Suprapubic skin (tissue), 4 donors: ENCODE measurements at places on chromosomes 12 and 14.

DNA sequence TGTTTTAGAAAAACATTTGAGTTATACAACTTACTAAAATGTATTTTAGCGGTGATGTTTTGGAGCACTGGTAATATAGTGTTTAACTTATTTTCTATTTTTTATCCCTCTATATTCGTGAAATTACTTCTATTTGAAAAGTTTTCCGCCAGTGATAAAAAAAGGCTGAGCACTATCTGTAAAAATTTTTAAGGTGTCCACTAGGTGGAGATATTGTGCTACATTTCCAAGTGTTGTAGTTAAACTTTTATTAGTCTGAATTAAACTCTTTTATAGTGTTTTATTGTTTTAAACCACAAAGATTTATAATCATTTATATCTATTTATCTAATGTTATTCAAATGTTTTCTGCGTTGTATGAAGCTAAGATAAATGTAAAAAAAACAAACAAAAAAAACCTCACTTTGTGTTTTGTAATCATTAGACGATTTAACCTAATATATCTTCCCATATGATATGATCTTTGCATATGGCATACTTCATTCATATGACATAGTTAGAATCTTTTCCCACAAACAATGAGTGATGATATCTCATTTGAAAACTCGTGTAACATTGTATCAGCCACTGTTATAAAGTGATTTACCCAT, 11.8 kb downstream of the ALG10B start:
- DNase-seq: no peak

DNA sequence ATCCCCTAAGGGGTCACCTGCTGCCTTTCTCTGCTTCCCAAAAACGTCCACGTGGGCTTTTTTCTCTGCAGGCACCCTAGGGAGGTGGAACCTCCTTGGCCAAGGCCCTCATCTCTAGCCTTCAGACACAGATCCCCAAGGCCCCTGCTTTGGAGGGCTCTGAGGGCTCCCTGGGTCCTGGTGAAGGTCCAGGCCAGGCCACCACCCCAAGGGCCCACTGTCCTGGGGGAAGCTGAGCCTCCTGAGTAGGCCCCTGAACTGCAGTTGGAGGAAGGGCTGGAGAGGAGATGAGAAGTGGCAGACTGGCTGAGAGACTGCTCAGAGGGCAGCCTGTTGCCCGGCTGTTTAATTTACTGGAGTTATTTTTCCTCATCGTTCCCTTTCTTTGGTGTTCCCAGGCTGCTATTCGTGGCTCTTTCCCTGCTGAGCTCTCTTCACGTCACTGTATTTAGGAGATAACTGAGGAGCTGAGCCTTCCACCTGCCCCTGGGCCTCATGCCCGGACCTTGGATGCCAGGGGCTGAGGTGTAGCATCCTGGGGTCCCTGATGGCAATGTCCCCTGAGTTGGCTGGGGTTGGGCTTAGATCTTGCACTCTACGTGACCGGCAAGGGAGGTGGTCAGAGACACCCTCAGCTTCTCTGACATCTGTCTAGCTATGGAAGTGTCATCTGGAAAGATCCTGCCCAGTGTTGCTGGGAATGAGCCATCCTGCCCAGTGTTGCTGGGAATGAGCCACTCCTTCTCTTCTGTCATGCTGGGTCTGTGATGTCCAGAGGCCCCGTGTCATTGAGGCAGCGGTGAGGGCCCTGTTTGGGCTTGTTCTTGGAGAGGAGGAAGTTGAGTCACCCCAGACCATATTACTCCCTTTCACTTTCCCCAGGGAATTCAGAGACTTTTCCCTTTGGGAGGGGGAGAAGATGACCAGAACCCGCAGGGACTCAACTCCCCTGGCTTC, 139.8 kb downstream of the TSPAN9 start:
- DNase-seq: no peak

DNA sequence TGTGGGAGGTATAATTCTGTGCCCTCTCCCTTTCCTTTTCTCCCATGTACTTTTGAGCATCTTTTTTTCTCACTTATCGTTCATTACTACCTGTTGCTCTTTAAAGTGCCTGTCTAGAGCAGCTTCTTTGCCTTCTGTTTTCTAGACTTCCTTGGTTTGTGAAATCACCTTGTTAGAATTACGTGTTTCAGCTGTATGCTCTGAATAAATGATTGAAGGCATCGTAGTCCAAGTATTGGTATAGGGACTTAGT, 1.3 kb downstream of the NEDD1 start:
- DNase-seq: no peak

GRCh38 chr14:61992139-61992538, 229.9 kb downstream of the SNAPC1 start:
- DNase-seq: no peak

- DNase-seq: no peak
These were observed 216.0 kb upstream of the RGS6 start for GRCh38 chr14:71716041-71716772.

DNA sequence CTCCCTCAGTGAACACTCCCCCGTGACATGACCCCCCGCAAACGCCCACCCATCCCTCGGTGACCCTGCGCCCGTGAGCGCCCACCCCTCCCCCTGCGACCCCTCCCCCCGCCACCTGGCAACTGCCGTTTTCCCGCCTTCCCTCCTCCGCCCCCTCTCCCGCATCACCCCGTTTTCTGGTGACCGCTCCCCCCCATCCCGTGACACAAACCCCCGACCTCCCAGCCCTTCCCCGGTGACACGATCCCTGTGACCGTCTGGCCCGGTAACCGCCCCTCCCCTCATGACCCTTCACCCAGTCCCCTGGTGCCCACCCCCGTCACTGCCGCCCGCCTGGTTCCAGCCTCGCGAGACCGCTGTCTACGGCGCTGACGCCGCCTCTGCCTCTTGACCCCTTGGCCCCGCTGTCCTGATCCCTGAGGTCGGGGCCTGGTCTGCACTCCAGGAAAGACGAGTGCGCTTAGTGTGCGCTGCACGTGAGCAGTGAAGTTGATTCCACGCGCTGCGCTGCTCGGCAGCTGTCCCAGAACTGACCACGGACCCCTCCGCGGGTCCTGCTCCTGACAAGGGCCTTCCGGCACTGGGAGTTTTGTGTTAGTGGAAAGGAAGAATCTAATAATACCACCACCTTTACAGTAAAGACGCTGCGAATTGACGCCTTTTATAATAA, 59.4 kb downstream of the DDX51 start:
- no peak for DNase-seq

GRCh38 chr12:91215940-91216454, 33.4 kb upstream of the DCN start:
- no peak for DNase-seq

DNA sequence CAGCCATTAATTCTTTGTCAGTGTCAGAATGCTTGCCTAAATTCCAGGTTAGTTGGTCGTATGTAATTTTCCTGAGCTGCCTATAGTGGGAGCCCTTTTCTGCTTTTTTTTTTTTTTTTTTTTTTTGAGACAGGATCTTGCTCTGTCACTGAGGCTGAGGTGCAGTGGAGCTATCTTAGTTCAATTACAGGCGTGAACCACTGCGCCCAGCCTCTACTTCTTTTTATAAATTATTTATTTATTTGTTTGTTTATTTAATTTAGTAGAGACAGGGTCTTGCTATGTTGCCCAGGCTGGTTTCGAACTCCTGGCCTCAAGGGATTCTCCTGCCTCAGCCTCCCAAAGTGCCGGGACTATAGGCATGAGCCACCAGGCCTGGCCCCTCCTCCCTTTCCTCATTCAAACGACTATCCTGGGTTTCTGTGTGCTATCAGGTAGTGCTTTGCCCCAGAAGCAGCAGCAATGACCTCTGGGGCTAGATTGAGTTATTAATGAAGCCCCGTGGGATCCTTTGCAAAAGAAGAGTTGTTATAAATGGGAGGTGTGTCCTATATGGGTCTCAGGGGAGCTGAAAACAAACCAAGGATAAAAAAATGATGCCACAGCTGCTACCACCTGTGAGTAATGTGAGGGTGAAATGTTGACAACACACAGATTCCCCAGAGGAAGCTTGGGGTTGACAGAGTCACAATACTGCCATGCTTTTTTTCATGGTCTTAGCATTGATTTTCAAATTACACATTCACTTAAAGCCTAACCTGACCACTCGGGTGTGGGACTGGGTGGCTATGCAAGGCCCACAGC, 34.6 kb upstream of the NFKBIA start:
- no peak for DNase-seq

DNA sequence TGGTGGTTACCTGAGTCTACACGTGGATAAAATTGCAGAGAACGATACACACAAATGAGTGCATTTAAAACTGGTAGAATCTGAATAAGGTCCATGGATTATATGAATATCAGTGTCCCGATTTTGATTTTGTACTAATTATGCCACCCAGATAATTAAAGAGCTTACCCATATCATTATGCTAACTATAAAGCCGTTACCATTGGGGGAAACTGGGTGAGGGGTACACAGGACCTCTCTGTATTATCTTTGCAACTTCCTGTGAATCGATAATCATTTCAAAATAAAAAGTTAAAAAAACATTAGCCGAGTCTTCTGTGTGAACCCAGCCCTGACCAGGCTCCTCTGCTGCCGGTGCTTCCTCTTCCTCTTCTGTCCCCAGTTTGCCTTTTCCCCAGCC, 107.1 kb downstream of the SMOC1 start:
- DNase-seq: no peak

DNA sequence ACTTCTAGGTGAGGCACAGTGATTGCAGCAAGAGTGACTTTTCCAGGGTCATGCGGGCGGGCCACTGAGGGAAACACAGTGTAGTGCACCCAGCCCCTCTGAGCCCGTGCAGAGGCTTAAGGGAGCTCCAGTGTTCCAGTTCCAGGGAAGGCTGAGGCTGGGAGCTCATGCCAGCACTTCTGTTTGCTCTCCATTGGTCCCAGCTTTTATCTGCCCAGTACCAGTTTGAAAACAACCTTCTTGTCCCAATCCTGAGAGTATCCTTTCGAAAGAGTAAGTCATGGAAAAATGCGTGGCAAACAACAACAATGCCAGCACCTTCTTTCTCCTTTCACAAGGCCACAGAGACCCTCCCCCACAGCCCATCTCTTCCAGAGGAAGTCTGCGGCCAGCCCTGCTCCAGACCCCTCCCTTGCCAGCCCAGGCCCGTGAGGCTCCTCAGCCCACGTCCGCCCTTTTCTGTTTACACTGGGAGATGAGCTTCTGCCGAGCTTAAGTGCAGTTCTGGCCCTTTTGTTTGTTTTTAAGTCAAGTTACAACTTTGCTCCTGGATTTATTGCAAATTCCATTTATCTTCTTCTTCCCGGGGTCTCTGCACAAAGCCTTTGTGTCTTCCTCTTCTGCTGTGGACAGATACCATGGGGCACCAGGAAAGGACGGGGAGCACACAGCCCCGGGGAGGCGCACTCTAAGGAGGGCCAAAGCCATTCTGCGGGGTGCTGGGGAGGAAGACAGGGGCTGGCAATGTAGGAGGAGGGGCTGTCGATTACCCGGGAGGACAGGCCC, 185.6 kb downstream of the ZFP36L1 start:
- DNase-seq: peak; percentile 70

GRCh38 chr14:27890259-27890658, 876.3 kb upstream of the FOXG1 start:
- no peak for DNase-seq

DNA sequence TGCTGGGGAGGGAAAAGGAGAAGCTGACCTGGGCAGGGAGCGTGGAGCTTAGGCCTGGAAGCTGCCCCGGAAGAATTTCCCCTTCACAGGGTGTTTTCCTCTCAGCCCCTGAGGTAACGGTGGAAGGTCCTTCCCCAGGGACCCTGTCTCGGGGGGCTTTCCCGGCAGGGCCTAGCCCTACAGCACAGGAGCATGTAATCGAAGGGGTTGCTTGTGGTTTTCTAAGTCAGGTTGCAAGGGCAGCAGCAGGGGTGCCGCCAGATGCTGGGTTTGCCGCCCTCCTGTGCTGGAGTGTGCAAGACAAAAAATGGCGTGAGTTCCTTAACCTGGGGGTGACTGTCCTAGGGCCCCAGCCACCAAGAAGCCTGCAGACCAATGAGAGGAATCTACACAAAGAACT, 1.6 kb upstream of the KRT74 start:
- no peak for DNase-seq

- peak; percentile 83 for DNase-seq
These were observed at the start of gene PYGL for GRCh38 chr14:50943943-50944646. TSS of gene PYGL (minus strand) at chr14:50944483. CDS start at chr14:50944403, 80 bp downstream.

- no peak for DNase-seq
These were observed 124.3 kb downstream of the PIWIL1 start for GRCh38 chr12:130461839-130462557.

DNA sequence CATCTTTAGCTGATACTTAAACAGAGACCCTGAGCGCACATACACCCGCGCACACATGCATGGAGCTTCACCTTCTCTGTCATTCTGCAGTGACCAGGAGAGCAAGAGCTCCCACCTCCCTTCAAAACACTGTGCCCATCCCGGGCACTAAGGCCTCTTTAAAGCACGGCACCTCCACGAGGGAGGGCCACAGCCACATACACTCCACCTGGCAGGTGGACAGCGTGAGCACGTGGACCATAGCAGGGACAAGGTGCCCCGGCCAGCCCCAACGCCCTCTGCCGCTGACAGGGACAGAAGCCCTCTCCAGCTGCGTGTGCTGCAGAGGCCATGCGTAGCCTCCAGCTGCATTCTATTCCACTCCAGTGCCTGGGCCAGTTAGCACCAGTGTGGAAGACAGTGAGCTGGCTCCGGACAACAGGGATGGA, 5.4 kb downstream of the GAPDH start:
- DNase-seq: no peak

- no peak for DNase-seq
These were observed 83.9 kb downstream of the EP400 start for GRCh38 chr12:132033627-132034026.

DNA sequence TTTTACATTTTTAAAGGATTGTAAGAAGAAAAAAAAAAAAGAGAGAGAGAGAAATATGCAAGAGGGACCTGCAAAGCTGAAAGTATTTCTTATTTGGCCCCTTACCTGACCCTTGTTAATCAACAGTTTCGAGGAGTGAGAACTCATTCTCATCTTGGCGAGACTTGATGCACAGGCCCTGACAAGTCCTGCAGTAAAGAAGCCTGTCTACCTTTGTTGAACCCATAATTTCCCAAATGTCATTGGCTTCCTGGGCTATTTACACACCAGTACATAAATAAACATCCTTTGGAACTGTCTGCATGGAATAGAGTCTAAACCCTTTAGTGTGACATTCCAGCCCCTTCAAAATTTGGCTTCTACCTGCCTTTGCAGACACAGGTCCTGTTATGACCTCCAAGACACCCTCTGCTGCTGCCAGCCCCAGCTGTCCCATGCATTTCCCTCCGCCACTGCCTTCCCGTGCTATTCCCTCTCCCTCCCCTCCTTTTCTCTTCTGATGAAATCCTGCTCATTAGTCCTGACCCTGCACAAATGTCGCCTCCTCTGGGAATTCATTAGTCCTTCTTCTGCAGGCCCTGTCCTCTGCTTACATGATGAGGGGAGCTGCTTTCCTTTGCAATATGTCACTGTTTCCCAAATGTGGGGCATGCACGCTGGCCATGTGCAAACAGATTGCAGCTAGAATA, 35.1 kb downstream of the MYL2 start:
- no peak for DNase-seq
